ENCODE measurements at places on chromosomes 1 and 21. TPM values are rescaled to one million over a fixed set of nuclear protein-coding genes. Genes with fewer than 3 reads are reported as not detected.

Gene C1orf87
- not detected for total RNA-seq

Gene CELF3
- total RNA-seq: not detected

Gene USH2A
- not detected for total RNA-seq

Gene FHL3
- 26.9 TPM for total RNA-seq

Gene FAM151A
- not detected for total RNA-seq

Gene DNAJC8
- total RNA-seq: 103 TPM

Gene LCE2A
- not detected for total RNA-seq

Gene LCE1A
- not detected for total RNA-seq

Gene TRABD2B
- not detected for total RNA-seq

Gene OLIG2
- not detected for total RNA-seq

Gene TCP10L
- total RNA-seq: 0.14 TPM

Gene FCRL5
- not detected for total RNA-seq

Gene SLC5A9
- total RNA-seq: not detected

Gene ACP6
- 5.2 TPM for total RNA-seq

Gene GNG4
- total RNA-seq: 0.26 TPM

All from activated T-cell treated with anti-CD3 and anti-CD28 coated beads, Interleukin-2, amount 50 U/mL, for 4 hours (primary cell).